ENCODE measurements at places on chromosomes 2 and 18.

GRCh38 chr18:56353663-56354260, 284.6 kb downstream of the TXNL1 start:
- no peak for DNase-seq

GRCh38 chr18:22658318-22658717, 240.6 kb upstream of the CTAGE1 start:
- no peak for DNase-seq

DNA sequence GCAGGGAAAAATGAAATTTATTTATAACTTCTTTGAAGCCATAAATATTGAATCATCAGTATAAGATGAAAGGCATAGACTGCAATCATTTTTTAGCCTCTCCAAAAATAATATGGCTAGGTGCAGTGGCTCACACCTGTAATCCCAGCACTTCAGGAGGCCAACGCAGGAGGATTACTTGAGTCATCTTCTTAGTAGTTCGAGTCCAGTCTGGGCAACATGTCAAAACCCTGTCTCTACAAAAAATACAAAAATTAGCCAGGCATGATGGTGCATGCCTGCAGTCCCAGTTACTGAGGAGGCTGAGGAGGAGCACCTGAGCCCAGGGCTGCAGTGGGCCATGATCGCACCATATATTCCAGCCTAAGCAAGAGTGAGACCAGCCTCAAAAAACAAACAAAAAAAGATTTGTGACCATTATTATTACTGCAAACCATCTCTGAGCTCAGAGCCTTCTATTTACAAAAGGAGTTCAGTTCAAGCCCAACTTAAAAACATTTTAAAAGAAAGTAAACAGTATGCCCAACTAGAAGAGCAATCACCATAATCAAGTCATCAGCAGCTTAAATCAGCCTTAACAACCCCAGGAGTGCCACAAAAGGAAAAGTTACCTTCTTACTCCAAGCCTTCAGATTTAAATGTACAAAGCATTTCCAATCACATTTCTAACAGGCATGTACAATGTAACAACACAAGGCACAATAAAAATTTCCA, 37.5 kb downstream of the KCNG3 start:
- no peak for DNase-seq

DNA sequence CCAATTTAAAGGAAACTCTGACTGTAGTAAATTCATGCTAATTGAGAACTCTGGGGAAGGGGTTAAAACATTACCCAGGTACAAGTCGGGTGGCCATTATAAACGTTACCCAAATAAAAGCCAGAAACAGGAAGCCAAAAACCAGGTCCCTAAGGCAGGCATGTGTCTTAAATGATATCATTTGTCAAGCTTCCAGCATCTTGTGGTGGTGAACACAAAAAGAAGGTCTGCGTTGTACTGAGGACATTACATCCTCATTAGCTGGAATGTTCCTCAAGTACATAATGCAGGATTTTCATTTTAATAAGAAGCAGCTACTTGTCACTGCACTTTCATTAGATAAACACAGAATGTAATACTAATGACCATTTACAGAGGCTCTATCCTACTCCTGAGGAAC, 10.9 kb downstream of the PTGR3 start:
- DNase-seq = no peak

DNA sequence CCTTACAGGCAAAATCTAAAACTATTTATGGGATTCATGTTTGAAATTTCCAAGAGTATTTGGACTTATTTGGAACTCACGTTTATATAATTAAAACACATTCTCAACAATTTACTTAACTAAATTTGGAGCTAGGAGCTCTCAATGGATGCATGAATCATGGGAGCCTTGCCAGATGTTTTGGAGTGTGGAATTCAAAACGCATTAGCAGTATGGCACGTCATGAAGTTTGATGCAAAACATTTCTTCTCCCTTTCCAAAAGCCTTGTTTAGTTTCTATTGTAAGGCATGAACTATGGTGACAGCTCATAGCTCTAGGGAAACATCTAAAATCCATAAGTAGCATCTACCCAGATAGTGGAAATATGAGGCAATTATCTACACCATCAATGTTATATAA, 701.6 kb downstream of the SATB2 start:
- no peak for DNase-seq

DNA sequence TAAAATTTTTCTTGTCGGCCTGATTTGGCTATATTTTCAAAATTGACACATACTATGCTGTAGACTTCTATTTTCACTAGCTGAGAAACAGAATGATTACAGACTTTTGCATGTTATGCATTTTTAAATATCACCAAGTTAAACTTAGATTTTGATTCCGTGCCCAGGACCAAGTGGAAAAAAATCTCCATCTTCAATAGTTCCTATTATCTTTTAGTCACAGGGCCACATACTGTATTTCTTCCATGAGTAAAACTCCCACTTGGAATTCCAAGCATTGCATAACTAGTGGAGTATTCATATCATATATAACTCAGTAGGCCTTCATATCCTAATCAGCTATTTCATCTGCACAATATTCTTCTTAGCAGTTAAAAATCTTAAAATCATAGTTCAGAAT, 470.9 kb downstream of the ARHGAP15 start:
- DNase-seq = no peak

DNA sequence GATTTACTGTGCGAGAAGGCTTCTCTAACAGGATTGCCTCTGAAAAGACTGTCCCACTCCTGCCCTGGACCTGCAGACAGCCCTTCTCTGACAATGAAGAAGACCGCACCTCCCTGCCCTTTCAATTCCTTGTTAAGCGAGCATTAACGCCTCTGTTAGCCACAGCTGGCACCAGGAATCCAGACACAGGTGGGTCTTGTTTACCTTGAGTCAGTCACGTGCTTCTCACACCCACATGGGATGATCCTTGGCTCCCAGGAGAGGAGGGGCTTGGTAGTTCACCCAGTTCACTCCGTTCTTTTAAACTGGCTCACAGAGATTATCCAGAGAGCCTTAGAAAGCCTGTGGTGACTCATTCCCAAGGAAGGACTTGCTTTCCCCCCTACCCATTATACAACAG, 410.5 kb upstream of the MEIS1 start:
- DNase-seq = no peak

- no peak for DNase-seq
Measured at GRCh38 chr2:132252894-132253264, 91.1 kb upstream of the ANKRD30BL start.

- no peak for DNase-seq
Measured at GRCh38 chr18:23828426-23828825, 139.2 kb downstream of the LAMA3 start.

DNA sequence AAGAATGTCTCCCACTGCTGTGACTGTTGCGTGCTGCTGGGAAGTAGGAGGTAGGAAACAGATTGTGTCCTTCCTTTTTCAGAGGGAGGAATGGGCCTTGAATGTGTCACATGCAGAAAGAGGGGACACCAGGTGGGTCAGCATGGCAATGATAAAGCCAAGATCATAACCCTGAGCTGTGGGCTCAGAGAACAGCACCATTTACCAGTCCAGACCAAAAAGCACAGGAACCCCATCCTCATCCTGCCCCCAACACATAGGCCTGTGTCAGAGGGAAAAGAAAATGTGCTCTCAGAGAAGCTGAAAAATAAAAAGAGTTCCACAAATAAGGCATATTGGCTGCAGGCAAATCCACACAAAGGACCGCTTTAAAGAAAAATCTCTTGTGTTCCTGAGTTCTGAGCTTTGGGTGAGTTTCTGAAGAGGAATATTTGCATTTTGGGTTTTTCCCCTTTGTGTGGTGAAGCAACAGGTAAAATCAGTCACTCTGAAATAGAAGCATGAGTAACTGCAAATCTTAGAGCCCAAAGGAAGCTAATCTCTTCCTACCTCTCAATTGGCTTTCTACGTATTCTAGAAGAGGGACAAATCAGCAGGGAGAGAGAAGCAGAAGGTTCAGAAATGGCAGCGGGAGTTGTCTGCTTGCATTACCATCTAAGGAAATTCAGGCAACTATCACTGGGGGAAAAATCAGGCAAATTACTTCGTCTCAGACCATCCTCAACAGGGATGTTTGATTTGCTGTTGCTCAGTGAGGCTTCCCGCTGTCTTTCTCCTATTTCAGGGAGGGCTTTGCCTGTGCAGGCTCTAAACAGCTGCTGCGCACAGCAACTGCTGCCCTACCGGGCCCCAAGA, 106.8 kb downstream of the BCL11A start:
- no peak for DNase-seq

DNA sequence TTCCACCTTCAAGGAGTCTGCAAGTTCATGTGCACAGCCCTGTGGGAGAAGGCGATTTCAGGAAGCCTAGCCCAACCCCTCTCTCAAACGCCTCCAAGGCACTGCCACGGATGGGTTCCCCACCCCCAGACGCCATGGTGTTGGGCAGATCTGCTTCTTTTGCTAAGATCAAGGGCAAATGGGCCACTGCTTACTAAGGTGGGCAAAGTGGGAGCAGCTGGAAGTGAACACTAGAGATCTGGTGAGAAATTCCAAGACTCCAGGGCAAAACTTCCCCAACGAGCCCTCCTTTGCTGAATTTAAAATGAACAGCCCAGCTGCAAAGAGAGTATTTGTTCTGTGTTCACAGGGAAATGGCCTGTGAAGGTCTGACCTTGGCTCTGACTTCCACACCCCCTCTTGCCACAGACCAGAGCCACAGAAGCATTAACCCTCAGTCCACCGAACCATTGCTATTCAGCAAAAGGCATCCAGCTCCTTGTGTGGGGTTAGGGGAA, 45.1 kb upstream of the ZBTB7C start:
- no peak for DNase-seq

DNA sequence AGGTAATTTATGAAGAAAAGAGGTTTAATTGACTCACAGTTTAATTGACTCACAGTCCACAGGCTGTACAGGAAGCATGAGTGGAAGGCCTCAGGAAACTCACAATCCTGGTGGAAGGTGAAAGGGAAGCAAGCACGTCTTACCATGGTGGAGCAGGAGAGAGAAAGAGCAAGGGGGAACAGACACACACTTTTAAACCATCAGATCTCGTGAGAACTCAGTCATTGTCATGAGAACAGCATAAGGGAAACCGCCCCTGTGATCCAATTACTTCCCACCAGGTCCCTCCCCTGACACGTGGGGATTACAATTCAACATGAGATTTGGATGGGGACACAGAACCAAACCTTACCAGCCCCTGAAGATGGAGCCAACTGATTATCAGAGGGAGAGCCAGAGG, 11.2 kb upstream of the PUM2 start:
- DNase-seq = no peak

- DNase-seq = peak; percentile 75
Measured at GRCh38 chr2:636641-637405, 40.4 kb downstream of the TMEM18 start.

DNA sequence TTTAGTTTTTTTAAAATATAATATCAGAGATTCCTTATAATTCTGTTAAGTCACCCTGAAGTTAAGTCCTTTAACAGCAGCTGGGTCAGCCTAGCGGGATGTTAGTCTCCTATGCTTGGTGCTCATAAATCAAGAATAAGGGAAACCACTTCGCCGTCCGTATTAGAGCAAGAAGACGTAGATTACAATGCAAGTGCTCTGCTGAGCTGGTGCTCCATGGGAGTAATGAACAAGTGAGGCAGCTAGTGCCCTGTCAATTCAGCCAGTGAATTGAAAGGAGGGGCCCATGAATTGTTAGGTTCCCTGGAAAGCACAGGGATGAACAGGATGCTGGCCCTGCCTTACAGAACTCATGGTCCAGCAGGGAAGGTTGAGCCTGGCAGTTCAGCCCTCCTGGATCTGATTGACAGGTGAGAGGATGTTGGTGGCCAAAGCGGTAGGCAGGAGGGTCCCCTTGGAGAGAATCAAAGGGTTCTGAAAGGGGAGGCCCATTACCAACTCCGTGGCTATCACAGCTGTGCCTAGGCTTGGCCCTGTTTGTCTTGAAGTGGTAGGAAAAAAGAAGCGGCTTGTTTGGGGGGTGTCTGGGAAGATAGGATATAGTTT, 30.8 kb downstream of the PLB1 start:
- no peak for DNase-seq

- no peak for DNase-seq
Measured at GRCh38 chr2:161420406-161421074, 4.4 kb downstream of the TBR1 start.

GRCh38 chr2:222228054-222228453, 70.7 kb downstream of the PAX3 start:
- no peak for DNase-seq

- DNase-seq = peak; percentile 46
Measured at GRCh38 chr2:61993422-61994024, 88.0 kb downstream of the COMMD1 start.

GRCh38 chr2:168592181-168592831, 136.2 kb downstream of the CERS6 start:
- DNase-seq = no peak

DNA sequence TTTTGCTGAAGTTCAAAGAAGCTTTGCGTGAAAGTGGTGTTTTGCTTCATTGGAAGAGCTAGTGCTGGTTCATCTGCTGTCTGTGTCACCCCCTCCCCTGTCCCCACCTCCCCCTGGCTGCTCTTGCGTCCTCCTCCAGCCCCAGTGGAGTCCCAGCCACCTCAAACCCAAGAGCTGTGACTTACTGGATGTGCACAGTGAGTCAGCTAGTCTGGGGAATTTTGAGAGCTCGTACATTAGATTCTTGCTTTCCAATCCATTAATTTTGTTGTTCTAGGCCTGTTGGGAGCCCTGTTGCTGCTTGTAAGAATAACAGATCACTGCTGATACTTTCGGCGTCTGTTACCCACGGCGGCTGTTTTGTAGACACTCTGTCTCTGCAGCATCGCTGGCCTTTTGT, 412.1 kb downstream of the TSN start:
- DNase-seq = no peak

GRCh38 chr2:181430406-181431118, 26.6 kb upstream of the ITGA4 start:
- DNase-seq = peak; percentile 43

DNA sequence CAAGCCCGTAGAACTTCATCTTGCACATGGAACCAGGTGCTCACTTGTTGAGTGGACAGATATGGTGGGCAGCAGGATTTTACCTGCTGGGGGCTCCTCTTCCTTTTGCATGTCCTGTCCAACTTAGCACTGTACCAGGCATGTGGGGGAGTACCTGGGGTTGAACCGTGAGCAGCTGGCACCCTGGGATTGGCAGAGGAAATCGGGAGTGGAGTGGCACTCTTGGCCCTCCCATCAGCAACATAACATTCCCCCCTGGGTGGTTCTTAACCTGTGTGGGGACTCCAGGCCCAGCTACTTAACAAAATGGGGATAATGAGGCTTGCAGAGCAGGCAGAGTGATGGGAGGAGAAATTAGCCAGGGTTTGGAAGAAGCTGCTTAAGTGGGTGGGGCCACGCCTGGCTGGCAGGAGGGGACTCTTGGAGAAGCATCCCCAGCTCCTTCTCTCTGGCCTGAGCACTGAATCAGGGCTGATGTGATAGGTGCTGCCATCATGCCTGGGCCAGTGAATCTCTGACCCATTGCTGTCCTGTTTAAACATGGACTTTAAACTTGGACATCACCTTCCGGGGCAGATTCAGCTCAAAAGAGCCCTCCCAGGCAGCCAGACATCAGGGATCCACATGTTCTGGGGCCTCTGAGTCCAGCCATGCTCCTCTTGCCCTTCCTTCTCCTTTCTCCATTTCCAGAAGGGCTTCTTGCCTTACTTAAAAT, 15.5 kb downstream of the FOSL2 start:
- no peak for DNase-seq

GRCh38 chr2:159508140-159508539, 108.2 kb downstream of the BAZ2B start:
- DNase-seq = no peak

GRCh38 chr2:140698636-140699035, 1432.2 kb downstream of the LRP1B start:
- DNase-seq = no peak
